AG04449 (cell line): ENCODE measurements at places on chromosomes 7 and 10.

GRCh38 chr7:5831196-5831595 is 49.4 kb upstream of the OCM start:
- DNase-seq, result no peak

GRCh38 chr10:131862548-131862947 is 38.3 kb upstream of the PPP2R2D start:
- DNase-seq, result no peak

- DNase-seq, result no peak
These were observed 209.2 kb downstream of the SNX10 start for GRCh38 chr7:26500749-26501352.

DNA sequence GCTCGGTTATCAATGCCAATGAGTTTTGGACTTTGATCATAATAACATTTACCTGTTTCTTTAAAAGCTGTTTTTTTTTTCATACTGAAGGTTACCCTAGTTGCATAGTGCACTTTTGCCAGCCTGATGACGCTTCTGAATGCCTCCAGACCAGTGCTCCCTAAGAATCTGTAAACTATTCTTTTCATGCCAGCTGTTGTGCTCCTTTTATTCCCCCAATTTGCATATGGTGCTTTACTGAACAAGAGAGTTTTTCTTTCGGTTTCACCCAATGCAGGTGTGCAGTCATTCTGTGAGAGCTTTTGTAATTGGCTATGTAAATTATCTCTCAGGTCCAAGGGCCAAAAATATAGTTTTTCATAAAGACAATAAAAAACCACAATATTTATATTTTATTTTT is 48.1 kb upstream of the GLCCI1 start:
- no peak for DNase-seq

GRCh38 chr7:4667776-4668509 is 14.2 kb upstream of the FOXK1 start:
- peak; percentile 98 for DNase-seq

DNA sequence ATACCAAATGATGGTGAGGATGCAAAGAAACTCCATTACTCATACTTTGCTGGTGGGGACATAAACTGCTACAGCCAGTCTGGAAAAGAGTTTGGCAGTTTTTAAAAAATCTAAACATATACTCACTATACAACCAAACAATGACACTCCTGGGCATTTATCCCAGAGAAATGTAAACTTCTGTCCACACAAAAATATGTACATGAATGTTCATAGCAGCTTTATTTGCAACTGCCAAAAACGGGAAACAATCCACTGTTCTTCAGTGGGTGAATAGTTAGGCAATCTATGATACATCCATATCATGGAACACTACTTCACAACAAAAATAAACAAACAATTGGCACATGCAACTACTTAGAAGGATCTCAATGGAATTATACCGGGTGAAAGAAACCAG is 276.4 kb upstream of the SP8 start:
- no peak for DNase-seq

DNA sequence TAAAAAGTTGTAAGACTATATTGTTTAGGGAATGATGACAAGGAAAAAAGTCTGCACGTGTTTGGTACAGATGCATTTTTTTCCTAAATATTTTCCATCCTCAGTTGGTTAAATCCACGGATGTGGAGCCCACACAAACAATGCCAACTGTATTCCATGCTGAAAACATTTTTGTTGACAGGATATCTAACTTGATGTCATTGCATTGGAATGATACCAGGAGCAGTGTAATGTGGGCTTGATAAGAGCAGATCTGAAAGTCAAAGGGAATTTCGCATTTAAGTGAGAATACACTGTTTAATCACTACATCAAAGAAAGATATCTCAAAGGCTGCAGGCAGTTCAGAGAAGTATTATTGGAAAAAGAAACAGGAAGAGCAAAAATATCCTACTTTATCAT is 49.5 kb upstream of the TMEM140 start:
- no peak for DNase-seq

- DNase-seq, result no peak
These were observed 102.1 kb downstream of the ARHGAP22 start for GRCh38 chr10:48502791-48503190.

DNA sequence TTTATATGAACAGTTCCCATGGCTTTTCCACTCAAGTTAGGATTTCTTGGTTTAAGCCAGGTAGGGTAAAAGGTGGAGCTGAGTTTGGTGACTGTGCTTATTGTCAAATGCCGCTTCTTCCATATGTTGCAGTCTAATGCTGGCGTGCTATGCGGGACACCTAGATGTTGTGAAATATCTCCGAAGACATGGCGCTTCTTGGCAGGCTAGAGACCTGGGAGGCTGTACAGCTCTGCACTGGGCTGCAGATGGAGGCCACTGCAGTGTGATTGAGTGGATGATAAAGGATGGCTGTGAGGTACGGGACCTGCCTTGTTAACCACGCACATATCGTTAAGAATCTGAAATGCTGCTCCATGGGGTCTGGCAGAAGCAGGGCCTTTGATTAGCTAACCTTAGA is 108.4 kb downstream of the FANK1 start:
- no peak for DNase-seq

- DNase-seq, result no peak
These were observed 35.0 kb upstream of the DAGLB start for GRCh38 chr7:6482743-6483119.

DNA sequence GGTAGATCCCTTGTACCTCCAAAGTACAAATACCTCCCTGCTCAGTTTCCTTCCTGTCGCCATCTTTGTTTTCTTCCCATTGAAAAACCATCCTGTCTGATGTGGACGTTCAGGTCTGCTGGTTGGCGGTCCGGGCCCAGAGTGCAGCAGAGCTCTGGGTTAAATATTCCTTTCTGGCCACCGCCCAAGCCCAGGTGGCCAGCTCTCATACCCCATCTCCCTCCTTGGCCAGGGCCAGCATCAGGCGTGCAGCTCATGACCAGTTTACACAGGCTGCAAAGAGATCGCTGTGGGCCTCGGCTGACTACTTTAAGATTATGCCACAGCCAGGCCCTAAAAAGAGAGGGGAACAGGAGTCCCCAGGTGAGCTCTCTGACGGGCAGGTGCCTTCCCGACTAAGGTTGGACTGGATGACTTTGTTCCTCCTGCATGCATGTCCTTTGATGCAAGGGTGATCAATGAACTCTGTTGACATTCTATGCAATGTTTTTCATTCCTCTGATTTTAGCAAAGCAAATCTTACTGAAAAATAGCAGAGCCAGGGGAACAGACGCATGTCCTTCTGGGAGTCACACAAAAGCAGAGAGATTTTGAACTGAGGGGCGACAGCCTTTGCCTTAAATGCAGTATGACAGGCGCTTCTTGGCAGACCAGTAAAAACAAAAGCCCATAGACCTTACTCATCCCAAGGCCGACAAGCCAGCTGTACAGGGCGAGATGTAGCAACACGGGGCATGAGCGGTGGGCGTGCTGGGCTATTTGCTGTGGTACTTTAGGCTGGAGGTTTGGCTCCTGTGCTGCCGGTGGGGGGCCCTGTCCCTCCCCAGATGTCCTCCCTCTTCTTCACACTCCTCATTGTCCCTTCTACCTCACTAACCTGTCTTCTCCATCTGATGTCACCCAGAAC is 33.3 kb upstream of the SH2B2 start:
- no peak for DNase-seq

- no peak for DNase-seq
These were observed 11.5 kb upstream of the MALSU1 start for GRCh38 chr7:23287612-23288011.

DNA sequence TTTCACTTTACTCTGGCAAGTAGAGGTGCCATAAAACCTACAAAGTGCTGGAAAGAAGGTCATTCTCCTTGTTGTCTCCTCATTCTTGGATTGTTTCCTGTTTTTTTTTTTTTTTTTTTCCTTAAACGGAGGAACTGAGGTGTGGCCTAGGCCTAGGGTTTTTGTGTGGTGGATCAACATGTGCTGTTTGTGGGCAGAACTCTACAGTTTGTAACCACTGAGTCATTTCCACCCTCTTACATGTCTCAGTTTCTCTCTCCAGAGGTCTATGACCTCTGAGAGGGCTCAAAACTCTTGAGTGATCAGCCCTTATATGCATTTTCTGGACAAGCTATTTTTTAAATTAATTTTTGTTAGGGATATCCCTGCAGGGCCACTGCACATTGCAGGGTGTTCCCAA is 296.0 kb downstream of the PPP1R3A start:
- no peak for DNase-seq

- no peak for DNase-seq
These were observed 339.0 kb downstream of the GPR37 start for GRCh38 chr7:124426621-124427020.

GRCh38 chr7:45924283-45924682 is 3.2 kb upstream of the IGFBP3 start:
- no peak for DNase-seq

DNA sequence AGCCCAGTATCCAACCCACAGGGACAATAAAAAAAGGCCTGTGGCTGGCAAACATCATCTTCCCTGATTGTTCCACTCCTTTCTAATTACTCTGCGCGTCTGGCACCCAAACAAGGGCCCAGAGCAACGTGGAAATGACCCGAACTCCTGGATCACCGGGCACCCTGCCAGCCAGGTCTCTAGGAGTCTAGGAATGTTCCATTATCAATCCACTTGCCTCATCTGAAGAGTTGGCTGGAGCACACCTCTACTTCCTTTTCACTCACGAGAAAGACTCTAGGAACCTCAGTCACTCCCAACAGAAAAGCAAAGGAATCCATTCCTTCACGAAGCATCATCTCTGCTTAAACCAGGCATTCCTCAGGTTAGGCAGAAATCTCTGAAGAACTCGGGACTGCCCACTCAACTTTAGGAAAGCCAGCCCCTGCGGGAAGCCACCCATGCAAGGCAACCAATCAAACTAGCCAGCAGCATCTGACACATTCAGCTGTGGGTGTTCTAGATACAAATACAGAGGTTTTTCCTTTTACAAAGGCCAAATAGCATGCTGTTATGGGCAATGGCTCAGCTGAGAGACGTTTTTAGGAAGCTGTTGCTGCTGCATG is 37.7 kb downstream of the ATXN7L1 start:
- DNase-seq, result no peak

DNA sequence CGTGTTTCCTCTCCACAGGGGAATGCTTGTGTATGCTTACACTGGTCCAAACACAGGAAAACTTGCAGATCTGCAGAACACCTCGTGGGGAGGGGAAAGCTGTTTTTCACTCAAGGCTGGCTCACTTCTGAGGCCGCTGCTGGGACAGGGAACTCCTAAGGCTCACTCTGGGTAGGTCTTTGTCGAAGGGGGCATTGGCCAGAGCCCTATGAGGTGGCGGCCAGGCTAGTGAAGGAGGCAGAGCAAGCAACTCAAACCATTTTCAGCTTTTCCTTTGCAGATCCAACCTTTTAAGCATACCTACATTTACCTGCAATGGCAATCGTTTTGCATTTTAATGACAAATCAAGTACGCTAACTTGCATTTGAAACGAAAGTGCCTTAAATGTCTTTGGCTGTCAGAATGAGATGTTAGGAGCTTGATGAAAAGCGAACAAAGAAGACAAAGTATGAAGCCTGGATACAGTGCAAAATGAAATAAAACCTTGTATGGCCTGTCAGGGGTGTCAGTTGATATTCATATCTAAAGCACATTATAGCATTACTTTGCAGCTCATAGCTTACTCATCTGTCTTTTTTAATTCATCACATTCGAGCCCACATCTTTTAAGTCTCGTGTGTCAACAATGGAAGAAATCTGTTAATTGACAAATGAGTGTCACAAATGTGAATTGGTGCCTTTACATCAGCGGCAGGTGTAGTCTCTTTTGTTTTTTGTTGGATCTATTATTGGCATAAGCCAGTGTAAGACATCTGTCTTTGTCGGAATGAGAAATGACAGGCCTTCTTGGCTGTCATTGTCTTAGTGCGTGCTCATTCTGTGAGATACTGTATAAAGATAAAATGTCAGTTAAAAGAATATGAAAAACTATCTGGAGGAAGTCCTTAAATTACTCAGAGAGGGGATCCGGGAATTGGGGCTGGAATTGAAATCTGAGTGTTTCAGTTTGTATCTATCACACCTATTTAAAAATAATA is 30.5 kb downstream of the LRMDA start:
- DNase-seq, result no peak

DNA sequence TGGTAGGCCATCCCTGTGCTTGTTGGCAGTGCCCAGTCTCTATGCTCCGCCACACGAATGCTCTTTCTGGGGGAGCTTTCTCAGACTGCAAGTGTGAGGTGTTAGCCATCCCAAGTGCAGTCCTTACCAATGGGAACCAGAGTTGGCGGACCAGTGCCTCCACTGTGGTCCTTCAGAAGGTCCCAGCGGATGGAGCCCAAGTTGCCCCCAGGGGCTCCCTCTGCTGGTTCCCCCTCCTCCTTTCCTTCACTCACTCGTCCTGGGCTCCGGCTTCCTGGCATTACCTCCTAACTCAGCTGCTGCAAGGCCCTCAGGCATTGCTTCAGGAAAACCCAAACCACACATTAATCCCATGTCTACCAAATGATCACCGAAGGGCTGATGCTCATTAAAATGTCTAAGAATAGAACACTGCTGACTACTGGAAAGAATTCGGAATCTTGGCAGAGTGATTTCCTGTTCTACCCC is 139.8 kb downstream of the CUBN start:
- no peak for DNase-seq

GRCh38 chr10:13890233-13891127 is 303.7 kb downstream of the PRPF18 start:
- no peak for DNase-seq

GRCh38 chr7:16095171-16095950 is 326.0 kb downstream of the CRPPA start:
- no peak for DNase-seq

- no peak for DNase-seq
These were observed 1.8 kb downstream of the PPP1R35 start for GRCh38 chr7:100434297-100435144.

DNA sequence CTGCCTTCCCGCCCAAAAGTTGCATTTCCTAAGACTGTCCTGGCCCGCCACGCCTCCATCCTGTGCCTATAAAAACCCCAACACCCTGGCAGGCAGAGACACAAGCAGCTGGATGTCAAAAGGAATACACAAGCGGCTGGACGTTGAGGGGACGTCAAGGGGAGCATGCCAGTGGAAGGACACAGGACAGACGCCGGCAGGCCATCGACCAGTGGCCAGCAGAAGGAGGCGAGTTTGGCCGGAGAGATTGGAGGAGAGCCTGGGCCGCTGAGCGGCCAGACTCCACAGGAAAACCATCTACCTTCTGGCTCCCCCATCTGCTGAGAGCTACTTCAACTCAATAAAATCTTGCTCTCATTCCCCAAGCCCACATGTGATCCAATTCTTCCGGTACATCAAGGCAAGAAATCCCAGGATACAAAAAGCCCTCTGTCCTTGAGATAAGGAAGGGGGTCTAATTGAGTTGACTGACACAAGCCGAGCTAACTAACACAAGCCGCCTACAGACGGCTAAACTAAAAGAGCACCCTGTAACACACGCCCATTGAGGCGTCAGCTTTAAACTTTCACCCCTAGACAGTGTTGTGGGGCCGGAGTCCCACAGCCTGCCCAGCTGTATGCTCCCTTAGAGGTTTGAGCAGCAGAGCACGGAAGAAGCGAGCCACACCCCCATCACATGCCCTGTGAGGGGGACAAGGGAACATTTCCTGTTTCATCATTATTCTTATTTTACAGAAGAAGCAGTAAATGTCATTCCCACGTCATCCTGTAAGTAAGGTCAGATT is 150.3 kb upstream of the PHYHIPL start:
- DNase-seq, result no peak

GRCh38 chr7:29900745-29901144 is 88.9 kb downstream of the SCRN1 start:
- DNase-seq, result no peak

GRCh38 chr7:85457911-85458310 is 271.1 kb upstream of the SEMA3D start:
- DNase-seq, result no peak

GRCh38 chr10:100647928-100648327 is 97.5 kb upstream of the PAX2 start:
- DNase-seq, result no peak
